ENCODE measurements at places on chromosomes 12 and 14.

GRCh38 chr14:22178333-22178839, 410.6 kb downstream of the DAD1 start:
- no peak for DNase-seq

GRCh38 chr14:94127330-94127729, 2.1 kb downstream of the IFI27L2 start:
- DNase-seq = no peak

GRCh38 chr12:116441292-116441691, 117.9 kb upstream of the MAP1LC3B2 start:
- no peak for DNase-seq

DNA sequence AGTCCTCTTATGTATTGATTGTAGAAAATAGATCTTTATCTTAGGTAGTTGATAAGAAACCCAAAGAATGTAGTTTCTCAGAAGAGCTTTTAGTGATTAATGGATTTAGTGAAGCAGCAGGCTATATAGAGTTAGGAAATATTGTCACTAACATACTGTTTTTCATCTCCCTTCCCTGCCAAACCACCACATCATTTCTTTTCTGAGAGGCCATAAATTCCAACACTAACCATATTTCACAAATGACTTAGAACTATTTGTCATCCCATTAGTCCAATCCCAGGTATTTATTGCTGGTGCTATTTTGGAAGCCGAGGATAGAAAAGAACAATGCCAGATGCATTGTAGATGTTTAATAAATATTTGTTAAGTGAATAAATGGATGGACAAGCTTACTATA, 185.7 kb downstream of the KICS2 start:
- no peak for DNase-seq

DNA sequence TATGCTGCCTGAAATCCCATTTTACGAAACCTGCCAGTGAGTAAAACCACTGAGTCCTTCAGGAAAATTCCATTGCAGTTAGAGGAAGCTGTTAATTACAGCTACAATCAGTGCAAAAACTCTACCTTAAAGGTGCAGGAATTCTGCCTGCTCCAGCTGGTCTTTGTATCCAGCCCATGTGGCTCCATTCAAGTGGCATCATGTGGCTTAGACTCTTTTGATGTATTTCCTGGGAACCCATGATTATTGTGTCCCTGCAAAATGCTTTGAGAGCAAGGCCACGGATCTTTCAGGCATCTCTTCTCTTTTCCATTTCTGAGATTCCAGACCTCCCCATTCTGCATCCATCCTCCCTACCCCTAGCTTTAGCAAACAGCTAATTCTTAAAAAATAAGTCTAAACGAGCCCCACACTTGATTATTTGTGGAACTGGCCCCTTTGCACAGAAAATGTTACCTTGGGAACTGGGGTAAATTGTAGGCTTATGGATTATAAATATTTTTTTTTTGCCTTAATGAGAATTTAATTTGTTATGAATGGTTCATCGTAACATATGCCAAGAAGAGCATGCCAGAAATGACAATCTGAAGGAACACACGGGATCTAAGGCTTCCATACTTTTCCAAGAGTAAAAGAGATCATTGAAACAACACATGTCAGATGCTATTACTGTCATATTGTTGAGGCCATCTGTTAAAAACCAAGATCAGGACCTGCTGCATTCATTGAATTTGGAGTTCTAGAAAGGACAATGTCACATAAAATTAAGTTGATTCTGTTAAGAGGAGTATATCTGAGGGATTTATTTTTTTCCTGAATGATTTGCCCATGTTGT, 144.6 kb downstream of the TPH2 start:
- DNase-seq = no peak

DNA sequence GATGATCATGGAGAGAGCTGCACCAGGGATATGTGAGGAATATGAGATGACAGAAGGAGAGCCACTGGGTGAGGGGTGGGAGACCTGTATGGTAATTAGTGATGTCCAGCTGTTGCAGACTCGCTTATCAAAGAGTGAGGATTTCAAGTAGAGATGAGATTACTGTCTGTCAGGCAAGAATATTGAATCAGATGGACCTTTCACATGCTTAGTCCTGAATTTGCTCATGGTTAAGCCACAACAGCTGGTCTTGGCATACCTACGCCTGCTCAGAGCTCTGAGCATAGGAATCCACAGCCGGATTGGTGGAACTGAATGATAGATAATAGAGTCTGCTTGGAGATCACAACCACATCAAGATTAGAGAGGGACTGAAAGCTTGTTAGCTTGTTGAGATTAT, 115.2 kb upstream of the ARHGAP5 start:
- DNase-seq = no peak

GRCh38 chr14:61116369-61116768, 135.3 kb downstream of the SLC38A6 start:
- DNase-seq = no peak

DNA sequence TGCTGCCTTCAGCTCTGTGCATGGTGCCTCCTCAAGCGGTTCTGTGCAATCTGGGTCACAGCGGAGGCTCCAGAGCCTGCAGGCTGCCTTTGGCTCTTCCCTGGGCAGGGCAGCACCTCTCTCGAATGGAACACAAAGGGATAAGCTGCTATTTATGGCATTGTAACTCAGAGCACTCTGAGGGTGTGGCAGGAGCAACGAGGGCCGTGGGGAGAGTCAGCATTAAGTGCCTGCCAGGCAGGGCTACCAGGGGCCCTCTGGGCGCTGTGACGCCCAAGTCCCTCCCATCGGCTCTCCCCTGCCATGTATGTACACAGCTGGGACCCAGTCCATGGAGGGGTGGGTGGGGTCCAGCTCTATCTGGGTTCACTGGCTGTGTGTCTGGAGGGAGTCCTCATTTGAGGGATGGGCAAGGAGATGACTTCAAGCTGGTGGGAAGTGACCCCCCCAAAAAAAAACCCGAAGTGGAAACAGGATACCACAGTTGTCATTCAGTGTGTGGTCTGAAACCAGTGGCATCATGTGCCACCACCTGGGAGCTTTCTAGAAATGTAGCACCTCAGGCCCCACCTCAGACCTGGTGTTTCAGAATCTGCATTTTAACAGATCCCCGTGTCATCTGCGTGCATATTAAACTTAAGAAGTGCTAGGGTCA, 44.0 kb upstream of the OAS1 start:
- DNase-seq = no peak

DNA sequence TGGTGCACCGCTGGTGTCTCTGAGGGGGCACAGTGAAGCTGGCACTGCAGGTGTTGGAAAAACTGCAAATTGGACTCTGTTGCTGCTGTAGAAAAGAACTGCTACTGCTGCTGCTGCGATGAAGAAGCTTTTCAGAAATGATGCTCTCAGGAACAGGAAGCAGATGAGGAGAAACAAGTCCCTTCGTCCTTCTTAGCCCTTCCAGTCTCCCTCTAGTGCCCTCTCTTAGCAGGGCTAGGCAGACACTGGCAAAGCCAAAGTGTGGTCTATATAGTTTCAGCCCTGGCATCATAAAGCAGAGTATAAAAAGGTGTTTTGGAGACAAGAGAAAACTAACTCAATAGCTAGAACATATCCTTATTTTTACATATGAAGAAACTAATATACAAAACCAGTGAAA, 174.5 kb downstream of the MYRFL start:
- DNase-seq = no peak

- no peak for DNase-seq
These were observed 27.2 kb downstream of the NOC4L start for GRCh38 chr12:132171293-132171967.

DNA sequence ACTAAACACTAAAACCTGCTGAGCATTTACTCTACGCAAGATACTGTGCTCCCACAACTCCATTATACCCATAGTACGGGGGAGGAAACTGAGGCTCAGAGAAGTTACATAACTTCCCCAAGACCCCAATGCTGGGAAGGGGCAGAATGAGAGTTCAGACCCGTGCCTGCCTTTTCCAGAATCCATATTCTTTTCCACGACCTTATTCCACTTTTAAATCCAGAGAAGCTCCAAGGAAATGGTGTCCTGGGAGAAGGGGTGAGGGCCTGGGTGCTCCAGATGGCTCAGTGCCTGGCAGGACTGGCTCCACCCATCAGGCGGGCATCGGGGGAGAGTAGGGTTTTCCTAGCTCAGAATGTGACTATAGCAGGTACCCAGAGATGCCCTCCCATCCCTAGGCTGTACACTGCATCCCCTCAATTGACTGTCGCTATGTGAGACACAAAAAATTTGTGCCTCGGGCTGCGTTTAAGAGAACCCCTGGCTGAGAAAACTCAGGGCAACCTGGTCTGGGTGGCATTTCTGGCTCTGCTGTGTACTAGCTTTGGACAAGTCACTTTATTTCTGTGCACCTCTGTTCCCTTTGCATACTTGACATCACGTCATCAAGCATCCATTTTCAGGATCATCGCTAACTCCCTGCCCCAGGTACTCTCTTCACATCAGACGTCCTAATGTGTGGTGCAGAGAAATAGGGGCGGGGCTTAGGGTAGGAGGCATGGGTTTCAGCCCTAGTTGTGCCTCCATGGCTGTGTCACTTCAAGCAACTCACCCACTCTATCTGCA, 11.6 kb upstream of the IQSEC3 start:
- no peak for DNase-seq

DNA sequence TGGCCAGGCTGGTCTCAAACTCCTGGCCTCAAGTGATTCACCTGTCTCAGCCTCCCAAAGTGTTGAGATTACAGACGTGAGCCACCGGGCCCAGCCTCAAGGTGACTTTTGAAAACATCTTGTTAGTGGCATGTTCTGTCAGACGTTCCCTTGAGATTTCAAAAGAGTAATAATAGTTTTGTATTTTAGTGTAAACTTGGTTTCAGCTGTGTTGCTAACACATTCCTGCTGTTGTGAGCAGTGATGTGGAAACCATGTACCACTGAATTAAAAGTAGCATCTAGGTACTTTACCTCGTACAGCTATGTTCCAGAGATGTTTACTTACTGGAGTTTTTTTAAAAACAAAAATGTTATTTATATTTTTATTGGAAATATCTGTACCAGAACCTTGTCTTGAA, 111.3 kb downstream of the AEBP2 start:
- DNase-seq = no peak

DNA sequence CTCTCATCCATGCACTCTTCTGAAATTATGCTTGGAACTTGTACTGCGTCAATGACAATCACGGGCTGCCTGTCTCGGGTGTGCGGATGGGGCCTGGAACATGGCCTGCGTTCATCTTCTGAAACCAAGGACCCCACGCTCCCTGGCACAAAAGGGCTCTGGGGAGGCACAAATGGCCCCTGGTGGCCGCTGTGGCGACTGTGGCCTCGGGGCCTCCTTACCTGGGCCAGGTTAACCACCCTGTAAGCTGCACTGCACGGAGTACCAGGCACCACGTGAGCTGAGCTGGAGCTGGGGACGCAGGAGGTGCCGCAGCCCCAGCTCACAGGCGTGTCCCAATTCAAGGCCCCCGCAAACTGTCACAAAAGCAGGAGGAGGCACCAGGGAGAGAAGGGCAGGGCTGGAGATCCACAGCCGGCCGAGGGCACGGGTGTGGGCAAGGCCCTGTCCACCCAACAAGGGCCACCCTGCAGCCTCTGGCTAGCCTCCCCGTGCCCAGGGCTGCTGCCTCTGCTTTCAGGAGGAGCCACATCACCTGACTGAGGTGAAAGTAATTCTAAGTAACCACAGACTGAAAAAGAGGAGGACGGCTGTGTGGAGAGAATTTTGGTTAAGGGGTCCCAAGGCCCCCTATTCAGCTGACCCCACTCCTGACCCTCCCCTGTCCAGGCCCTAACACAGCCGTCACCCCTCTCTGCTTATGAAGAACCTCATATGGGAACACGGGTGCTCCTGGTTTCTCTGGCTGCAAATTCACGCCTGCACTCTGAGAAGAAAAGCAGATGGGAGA, 61.1 kb upstream of the GALNT9 start:
- DNase-seq = no peak

DNA sequence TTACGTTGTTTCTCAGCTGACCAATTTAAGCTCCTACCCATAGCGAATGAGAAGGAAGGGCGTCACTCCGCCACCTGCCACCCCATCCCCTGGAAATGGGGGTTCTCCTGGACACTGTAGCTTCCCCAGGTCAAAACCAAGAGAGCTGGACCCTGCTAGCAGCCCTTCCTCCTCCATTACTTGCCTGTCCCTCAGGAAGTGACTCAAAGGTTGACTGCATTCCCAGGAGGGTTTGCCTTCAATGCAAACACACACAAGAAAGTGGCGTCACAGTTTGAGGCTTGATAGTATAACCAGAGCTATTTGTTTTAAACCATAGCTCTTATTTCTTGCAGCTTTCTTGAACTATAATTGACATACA, 79.1 kb downstream of the KCNK13 start:
- DNase-seq = no peak

DNA sequence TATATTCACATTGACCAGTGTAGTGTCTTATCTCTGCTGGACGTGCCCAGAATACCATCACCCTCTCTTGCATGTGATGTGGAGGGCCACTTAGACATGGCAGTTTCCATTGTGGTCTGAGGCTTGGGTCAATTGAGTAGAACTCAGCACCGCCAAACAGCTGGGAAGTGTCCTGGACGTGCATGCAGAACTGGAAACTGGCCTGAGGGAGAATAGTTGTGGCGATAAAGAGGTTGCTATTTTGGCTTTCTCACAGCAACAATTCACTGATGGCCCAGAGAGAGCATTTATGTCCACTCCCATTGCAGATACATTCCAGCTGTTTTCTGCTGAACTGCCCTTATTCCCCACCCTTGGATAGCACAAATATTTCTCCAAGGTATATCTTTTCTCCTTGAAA, 210.1 kb upstream of the DAAM1 start:
- no peak for DNase-seq

GRCh38 chr12:47721431-47721973, 3.8 kb downstream of the ENDOU start:
- DNase-seq = no peak

GRCh38 chr12:5243014-5243413, 188.9 kb upstream of the NTF3 start:
- no peak for DNase-seq

- DNase-seq = no peak
These were observed 270.3 kb upstream of the AMIGO2 start for GRCh38 chr12:47350062-47350408.

GRCh38 chr12:110543252-110543959, 39.7 kb downstream of the PPTC7 start:
- no peak for DNase-seq

- DNase-seq = no peak
These were observed 111.3 kb downstream of the KIF26A start for GRCh38 chr14:104249706-104250105.

- DNase-seq = no peak
These were observed 8.6 kb downstream of the FGD6 start for GRCh38 chr12:95208678-95209077.

- no peak for DNase-seq
These were observed 21.0 kb downstream of the KTN1 start for GRCh38 chr14:55600784-55601561.

DNA sequence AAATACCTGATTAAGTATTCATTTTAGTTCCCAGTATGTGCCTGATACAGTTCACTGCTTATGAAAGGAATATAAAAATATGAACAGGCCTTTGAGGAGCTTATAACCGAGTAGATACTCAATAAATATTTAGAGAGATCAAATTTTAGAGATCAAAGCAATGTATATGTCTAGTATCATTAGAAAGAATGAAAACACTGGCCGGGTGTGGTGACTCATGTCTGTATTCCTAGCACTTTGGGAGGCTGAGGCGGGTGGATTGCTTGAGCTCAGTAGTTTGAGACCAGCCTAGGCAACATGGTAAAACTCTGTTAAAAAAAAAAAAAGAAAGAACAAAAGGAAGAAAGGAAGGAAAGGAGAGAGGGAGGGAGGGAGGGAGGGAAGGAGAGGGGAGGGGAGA, 113.2 kb upstream of the EEA1 start:
- DNase-seq = no peak
